ENCODE measurements at places on chromosomes 6 and 20.

DNA sequence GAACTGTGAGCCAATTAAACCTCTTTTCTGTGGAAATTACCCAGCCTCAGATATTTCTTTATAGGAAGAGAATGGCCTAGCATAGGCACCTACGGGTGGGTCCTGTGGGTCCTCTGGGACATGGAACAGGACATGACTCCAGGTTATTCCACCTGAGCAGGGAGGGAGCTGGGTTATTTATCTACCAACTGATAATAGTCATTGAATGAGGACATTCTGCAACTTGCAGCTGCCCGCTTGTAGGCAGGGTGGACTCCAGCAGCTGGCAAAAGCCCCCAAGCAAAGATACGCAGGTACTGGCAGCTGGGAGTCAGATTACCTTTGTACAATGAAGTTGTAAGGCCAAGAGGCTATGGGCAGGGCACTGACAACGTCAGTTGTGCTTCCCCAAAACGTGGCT is 1.4 kb upstream of the BANF2 start:
- no peak for DNase-seq

DNA sequence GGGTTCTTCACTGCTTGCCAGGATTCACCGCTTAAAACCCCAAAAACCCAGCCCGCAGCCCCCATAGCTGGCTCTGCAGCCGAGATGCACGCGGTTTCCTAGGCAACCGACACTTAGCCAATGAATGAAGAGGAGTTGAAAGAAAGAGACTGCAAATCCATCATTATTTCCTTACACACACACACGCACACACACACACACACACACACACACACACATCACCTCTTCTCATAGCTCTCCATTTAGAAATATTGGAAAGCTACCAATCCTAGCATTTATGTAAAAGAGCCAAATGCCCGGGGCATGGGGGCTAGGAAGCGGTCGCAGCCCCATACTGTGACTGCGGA is 3.4 kb upstream of the TUBB2B start:
- DNase-seq, result no peak

GRCh38 chr6:52611833-52612232 is 35.0 kb upstream of the TRAM2 start:
- no peak for DNase-seq

- DNase-seq, result no peak
These were observed 141.9 kb upstream of the EXOC2 start for GRCh38 chr6:834866-835265.

GRCh38 chr6:145744619-145745018 is 9.3 kb upstream of the EPM2A start:
- DNase-seq, result no peak

GRCh38 chr6:131222773-131223172 is 87.5 kb downstream of the AKAP7 start:
- DNase-seq, result no peak

- DNase-seq, result no peak
These were observed 284.7 kb upstream of the TAB2 start for GRCh38 chr6:149032599-149033405.

DNA sequence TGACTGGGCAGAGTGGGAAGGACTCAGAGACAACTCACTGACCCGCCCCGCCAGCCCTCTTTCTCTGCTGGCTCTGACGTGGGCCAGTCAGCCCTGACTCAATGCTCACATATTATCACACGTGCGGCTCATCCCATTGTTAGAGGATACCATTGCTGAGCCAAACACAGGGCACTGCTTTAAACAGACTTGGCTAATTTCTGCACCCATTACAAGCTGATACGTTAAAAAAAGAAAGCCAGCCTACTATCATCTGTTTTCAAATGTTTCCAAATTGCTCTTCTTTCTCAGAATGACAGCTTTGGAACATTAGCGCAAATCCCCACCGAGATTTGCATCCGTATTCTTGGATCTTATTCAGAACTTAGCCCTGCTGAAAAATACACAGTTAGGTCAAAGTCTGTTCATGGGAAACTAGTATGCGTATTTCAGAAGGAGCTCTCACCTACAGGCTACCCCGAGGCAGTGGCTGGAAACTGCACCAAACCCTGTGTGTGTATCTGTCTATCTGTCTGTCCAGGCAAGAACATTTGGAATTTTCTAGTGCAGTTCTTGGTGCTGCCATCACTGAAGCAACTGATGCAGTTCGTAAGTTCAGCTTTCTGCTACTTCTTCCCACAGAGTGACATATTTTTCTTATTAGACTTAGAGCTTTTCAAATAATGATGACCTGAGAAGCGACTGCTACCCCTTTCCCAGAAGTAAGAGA is 32.8 kb downstream of the RAMACL start:
- DNase-seq, result no peak

- DNase-seq, result no peak
These were observed 25.5 kb upstream of the ITCH start for GRCh38 chr20:34337544-34337943.

GRCh38 chr20:63359937-63360849 is 956 bp downstream of the CHRNA4 start:
- DNase-seq, result no peak

DNA sequence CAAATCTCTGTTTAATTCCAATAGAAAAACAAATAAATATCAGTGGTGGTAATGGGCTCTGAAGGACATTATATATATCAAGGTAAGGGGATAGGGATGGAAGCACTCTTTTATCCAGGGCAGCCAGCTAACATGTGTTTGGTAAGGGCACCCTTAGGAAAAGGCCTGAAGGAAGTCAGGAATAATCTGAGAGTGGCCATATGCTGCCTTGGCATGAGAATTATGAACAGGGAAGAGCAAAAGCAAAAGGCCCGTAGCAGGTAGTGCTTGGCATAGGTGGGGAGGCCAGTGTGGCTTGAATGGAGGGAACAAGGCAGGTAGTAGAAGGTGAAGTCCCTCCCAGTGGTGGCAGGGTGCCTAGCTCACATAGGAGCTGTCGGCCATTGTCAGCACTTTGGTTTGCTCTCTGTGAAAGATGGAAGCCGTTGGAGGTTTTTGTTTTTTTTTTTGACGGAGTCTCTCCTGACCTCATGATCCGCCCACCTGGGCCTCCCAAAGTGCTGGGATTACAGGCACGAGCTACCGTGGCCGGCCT is 39.6 kb upstream of the CSE1L start:
- DNase-seq, result no peak

DNA sequence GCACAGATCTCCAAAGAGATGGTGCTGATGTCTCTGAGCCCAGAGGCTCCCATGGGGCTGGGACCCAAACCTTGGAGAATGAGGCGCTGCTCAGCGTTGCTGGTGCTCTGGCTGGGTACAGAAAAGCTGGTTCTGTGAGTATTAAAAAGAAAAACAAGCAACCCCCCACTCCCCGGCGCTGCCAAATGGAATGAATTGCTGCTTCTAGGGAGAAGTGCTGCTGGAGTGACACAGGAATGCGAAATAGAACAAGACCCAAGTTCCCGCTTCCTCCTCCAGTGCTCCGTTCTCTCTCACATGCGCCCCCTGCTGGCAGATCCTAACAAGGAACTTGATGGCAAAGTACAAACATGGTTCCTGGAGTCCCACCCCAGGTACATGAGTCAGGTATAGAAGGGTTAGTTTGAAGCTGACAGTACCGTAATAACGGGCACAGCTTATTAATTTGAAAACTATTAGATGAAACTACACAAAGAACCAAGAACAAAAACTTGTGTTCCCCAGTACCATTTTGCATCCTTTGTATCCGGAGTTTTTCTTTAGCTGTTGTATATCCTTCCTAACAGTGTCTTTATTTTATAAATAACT is 2.1 kb upstream of the DDX27 start:
- peak; percentile 53 for DNase-seq

GRCh38 chr6:6969761-6970223 is 138.0 kb upstream of the RREB1 start:
- DNase-seq, result no peak

DNA sequence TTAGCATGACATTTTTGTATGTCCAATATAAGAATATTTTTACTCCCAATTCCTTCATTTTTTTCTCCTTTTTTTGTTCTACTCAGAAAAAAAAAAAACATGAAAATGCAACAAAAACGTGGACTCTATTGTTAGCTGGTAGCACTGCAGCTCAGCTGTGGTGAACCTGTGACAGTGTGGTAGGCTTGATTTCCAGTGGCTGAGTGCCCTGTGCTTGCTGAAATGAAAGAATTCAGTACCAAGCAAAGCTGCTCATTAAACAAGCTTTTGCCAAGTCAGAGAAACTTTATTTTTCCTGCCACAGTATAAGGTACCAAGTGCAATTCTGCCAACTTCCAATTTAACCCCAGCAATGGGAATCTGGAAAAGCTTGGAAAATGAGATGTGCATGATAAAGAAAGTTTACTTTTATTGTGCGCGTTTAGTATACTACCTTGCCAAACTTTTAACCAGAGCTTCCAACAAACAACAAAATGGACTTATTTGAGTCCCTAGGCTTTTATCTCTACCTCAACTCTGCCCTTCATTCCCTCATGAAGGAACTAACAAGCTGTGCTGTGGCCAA is 215.2 kb downstream of the SLC35F1 start:
- DNase-seq, result no peak

- no peak for DNase-seq
These were observed 68.8 kb downstream of the UTRN start for GRCh38 chr6:144353871-144354314.

GRCh38 chr6:85113934-85114580 is 335.8 kb upstream of the NT5E start:
- DNase-seq, result no peak
